Substantia nigra (tissue), 51 donors: ENCODE measurements at places on chromosomes 12 and 14.
A peak's percentile ranks its signal among the peaks of the same experiment; 100 is the strongest.

DNA sequence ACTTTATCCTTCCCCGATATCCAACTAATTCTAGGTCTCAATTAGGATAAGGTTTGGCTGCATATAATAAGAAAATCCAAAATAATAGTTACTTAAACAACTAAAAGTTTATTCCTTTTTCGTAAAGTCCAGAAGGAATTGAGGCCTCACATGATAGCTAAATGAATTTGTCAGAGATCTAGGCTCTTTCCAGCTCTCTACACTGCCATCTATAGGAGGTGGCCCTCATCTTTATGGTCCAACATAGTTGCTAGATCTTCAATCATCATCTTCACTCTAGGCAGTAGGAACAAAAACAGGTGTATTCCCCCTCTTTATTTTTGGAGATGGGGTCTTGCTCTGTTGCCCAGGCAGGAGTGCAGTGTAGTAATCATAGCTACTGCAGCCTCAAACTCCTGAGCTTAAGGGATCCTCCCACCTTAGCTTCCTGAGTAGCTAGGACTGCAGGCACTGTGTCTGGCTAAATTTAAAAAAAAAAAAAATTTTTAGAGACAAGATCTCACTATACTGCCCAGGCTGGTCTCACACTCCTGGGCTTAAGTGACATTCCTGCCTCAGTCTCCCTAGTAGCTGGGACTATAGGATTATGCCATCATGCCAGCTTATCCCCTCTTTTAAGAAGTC, 46.5 kb upstream of the SAV1 start:
- DNase-seq = no peak

GRCh38 chr12:24940157-24940556, 8.7 kb downstream of the BCAT1 start:
- DNase-seq = no peak

DNA sequence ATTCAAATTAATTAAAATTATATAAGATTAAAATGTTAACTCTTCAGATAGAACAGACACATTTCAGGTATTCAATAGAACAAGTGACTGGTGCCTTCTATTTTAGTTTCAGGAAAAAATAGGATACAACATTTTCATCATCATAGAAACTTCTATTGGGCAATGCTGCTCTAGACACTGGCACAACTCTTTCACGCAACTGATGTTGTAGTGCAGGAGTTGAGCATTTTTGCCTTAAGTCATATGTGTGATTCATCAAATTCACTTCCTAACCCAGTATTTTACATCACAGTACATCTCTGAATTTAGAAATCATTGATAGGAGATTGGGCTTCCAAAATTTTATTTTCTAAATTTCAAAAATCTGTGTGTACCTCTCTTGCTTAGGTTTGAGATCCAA, 215.4 kb upstream of the DIO2 start:
- no peak for DNase-seq

DNA sequence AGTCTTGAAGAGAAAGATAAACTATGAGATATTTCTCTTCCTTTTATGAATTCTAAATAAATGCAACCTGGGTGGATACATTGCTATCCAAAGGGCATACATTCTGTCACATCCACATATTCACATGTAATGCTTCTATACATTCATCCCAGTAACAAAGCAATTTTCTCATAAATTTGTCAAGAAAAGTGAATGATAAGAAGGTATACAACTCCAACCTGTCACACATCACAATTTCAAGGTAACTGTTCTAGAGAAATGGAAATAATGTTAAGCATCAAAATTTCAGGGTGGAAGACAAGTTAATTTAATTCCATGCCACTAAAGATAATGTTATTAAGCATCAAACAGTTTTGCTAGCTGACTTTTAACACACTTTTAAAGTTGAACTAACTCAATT, 212.9 kb downstream of the SYT10 start:
- DNase-seq = no peak

DNA sequence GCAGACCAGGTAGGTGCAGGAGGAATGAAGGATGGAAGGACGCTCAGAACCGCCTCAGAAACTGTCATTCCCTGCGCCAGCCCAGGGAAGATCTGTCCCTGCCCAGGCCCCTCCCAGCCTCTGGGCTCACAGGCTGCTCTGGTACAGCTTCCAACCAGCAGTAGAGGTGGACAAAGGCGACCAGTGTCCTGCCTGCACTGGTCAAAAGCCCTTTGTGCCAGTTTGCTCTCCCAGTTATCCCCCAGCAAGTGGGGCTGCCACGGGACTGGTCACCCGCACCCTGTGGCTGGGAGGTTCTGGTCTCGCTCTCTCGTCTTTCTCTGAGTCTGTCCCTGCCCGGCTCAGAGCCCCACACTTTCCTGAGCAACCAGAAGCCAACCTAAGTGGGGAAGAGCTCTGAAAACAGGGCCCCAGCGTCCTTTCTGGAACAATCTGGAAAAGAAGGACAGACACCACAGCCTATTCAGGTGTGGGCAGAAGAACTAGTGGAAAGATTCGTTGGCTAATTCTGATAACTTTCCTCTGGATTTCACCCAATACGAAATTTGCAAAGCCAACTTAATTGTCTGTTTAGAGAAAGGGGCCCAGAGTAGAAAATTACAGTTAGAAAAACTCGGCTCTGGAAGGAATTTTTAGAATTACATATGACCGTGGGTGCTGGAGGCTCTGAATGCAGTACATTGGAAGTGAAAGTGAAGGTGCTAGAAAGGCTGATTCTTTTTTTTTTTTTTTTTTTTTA, 21.7 kb downstream of the SNRNP35 start:
- DNase-seq = peak; percentile 95

DNA sequence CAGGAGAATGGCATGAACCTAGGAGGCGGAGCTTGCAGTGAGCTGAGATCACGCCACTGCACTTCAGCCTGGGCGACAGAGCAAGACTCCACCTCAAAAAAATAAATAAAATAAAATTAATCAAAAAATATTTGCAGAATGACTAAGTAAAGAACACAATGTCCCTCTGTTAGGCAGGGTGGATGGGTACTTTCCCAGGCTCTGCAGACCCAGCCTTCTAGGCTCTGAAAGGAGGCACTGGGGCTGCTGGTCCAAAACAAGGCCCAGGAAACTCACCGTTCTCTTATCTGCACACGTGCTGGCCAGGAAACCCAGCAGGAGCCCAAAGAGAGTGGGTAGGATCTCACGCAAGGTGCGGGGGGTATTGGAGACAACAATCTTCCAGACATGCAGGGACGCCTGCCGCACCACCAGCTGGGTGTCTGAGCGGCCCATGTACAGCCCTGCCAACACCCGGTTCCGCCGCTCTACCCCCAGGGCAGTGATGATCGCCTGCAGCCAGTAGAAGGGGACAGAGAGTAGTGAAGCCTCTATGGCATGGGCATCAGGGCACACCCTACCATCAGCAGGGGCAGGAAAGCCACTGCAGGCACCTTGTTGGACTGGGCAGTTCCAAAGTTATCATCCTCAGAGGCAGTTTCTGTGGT, 25.8 kb upstream of the RAB35 start:
- DNase-seq = no peak

GRCh38 chr12:99035803-99036202, 390.7 kb downstream of the APAF1 start:
- DNase-seq = no peak

DNA sequence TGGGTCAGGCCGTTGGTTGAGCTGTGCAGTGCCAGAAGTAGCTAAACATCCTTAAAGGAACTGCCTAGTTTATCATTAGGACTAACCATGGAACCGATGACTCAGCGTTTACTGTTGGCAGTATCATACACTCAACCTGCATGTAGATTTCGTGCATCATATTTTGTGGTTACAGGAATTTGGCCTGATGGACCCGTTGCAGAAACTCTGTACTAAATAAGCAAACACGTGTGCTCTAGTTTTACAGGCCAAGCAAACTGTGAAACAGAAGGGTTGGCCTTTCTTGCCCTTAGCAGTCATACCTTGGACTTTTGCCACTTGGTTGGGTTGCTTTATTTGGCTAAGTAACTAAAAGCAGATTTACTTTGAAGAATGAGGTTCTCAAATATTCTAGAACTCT, 35.6 kb downstream of the DGLUCY start:
- no peak for DNase-seq

DNA sequence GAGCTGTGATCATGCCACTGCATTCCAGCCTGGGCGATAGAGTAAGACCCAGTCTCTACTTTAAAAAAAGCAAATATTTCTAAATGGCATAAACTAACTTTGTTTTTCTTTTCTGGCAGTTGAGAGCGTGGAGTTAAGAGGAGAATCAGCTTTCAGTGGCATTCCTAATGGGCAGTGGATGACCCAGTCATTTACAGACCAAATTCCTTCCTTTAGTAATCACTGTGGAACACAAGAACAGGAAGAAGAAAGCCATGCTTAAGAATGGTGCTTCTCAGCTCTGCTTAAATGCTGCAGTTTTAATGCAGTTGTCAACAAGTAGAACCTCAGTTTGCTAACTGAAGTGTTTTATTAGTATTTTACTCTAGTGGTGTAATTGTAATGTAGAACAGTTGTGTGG, 21.2 kb downstream of the TDG start:
- no peak for DNase-seq

- no peak for DNase-seq
Measured at GRCh38 chr14:36529062-36529461, 9.0 kb upstream of the NKX2-1 start.
